ENCODE measurements at places on chromosomes 7 and 10.

GRCh38 chr7:37128327-37129034 is 320.2 kb downstream of the ELMO1 start:
- no peak for DNase-seq

GRCh38 chr10:33008499-33009243 is 50.6 kb upstream of the ITGB1 start:
- DNase-seq = peak; percentile 74

DNA sequence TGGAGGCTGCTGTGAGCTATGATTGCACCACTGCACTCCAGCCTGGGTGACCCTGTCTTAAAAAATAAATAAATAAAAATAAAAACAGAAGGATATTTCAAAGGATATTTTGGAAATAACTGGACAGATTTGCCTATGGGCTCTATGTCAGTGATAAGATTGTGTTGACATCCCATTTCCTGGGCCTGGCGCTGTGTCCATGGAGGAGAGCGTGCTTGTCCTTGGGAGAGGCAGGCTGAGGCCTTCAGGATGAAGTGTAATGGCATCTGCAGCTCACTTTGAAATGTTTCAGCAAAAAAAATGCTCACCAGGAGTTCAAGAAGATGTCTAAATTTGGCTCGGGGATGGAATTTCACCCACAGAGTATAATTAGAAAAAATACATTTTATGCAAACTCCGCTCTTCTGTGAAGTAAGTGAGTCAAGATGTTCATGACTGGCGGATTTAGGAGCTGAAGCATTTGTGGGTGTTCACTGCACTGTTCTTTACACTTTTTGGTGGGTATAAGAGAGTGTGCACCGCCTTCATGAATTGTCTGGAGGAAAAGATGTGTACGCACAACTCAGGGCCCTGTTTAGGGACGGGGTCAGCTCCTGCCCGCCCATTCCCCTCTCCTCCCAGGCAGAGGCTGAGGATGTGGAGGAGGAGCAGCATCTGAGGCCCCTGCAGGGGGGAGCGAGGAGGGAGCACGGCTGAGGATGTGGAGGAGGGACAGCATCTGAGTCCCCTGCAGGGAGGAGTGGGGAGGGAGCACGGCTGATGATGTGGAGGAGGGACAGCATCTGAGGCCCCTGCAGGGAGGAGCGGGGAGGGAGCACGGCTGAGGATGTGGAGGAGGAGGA is 18.5 kb upstream of the FOXL3 start:
- no peak for DNase-seq

- DNase-seq = peak; percentile 84
Observed at GRCh38 chr7:44490351-44491200, at the start of gene NUDCD3. NUDCD3 (minus strand) TSS chr7:44490658; CDS start chr7:44490600, 58 bp downstream.

GRCh38 chr7:76193466-76193865 is 8.2 kb upstream of the SRRM3 start:
- DNase-seq = no peak

DNA sequence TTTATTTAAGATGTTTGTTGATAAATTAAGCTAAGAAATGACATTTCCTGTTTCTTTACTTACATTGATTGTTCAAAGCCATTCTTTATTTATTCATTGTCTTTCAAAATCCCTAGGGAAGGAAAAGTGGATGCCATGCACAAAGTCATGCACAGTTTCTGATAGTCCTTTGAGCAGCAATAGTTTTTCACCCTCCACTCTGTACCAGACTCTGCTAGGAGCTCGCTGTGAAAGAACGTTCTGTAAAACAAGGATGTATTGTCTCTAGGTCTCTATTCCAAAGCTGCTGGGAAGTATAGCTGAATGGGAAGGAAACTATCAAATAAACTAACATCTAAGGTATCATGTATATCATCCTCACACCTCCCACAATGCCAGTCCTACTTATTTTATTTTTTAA is 7.8 kb upstream of the NOC3L start:
- DNase-seq = no peak
